ENCODE measurements at places on chromosomes 7 and 10. TPM values are rescaled to one million over a fixed set of nuclear protein-coding genes. Genes with fewer than 3 reads are reported as not detected.

- H3K27me3 ChIP-seq = no peaks in the 10 kb centered on the region
- H3K27ac ChIP-seq = no peak overlapping the region
- DNase-seq = no peak
- H3K36me3 ChIP-seq = no peaks in the 10 kb centered on the region
- peaks cover 12% of the 10 kb centered on the region for H3K4me1 ChIP-seq
- no peak overlapping the region for H3K4me3 ChIP-seq
Observed at GRCh38 chr7:17646253-17646956, 293.9 kb downstream of the SNX13 start.

DNA sequence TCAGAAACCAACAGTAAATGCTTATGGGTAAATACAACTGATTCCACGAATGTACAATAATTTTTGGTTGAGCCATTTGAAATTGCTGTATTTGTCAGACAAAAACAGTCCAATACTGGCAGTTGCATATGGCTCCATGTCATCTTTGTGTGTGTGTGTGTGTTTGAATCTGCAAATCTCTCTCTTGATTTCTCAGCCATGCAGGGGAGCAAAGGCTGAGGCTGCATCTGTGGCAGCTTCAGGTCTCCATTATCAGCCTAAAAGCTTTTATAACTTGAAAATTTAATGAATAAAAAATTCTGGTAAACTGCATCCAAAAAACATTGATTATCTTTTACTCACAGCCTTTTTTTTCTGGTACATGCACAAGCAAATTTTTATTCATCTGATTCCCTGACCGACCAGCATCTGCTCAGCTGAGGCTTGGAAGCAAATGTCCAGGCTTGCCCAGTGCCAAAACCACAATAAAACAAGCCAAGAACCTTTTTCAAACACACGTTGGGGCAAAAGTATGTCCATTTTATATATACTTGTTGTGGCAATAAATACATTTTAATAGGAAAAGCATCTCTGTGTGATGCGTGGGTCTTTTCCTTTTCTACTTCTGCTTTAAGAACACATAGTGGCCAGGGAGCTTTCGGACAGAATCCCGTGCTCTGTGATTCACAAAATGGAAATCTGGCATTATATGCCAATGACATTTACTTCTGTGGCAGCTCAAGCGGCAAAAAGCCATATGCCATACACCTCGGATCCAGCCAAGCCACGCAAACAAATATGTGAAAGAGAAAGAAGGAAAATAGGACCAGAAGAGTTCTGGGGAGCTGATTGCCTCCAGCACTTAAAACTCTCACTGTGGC is 275.6 kb upstream of the AOAH start:
- no peaks in the 10 kb centered on the region for H3K36me3 ChIP-seq
- H3K4me1 ChIP-seq = no peaks in the 10 kb centered on the region
- H3K27ac ChIP-seq = no peak overlapping the region
- no peak overlapping the region for H3K4me3 ChIP-seq

GRCh38 chr7:142443216-142444010 is 185.6 kb upstream of the PRSS58 start:
- no peaks in the 10 kb centered on the region for H3K27me3 ChIP-seq
- no peak overlapping the region for H3K4me3 ChIP-seq
- no peaks in the 10 kb centered on the region for H3K4me1 ChIP-seq
- H3K36me3 ChIP-seq = no peaks in the 10 kb centered on the region
- no peak overlapping the region for H3K27ac ChIP-seq
- DNase-seq = peak; percentile 16

- H3K4me3 ChIP-seq = peak overlapping the region; percentile 93
- H3K36me3 ChIP-seq = no peaks in the 10 kb centered on the region
- no peak for DNase-seq
- H3K27ac ChIP-seq = peak overlapping the region; percentile 96
- H3K4me1 ChIP-seq = peaks cover 55% of the 10 kb centered on the region
- H3K27me3 ChIP-seq = no peaks in the 10 kb centered on the region
Observed at GRCh38 chr7:42237811-42238541, 967 bp upstream of the GLI3 start.

GRCh38 chr10:86340991-86341260 is 25.7 kb downstream of the GRID1 start:
- H3K4me1 ChIP-seq = no peaks in the 10 kb centered on the region
- H3K36me3 ChIP-seq = no peaks in the 10 kb centered on the region
- H3K4me3 ChIP-seq = no peak overlapping the region
- no peaks in the 10 kb centered on the region for H3K27me3 ChIP-seq

The SORBS1 gene
- 116 TPM for total RNA-seq

The FAM25C gene
- total RNA-seq = not detected

The SUGCT gene
- 2.2 TPM for total RNA-seq

DNA sequence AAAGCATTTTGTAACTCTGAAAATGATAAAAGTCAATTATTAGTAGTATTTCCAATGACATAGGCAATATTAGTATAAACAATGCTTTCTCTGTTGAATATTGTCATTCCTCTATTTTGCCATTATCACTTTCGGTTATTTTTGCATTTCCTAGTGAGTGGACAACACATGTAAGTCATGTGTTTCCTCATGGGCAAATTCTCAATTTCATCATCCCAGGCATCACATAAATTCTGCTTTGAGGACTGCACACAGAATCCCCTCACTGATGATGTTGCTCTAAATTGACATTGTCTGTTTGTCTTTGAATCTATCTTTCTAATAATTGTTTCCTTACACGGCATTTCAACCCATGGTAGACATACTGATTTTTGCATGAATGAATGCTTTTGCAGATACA is 337.3 kb downstream of the GFRA1 start:
- no peaks in the 10 kb centered on the region for H3K36me3 ChIP-seq
- H3K27me3 ChIP-seq = no peaks in the 10 kb centered on the region
- H3K4me1 ChIP-seq = no peaks in the 10 kb centered on the region
- no peak for DNase-seq
- no peak overlapping the region for H3K27ac ChIP-seq

DNA sequence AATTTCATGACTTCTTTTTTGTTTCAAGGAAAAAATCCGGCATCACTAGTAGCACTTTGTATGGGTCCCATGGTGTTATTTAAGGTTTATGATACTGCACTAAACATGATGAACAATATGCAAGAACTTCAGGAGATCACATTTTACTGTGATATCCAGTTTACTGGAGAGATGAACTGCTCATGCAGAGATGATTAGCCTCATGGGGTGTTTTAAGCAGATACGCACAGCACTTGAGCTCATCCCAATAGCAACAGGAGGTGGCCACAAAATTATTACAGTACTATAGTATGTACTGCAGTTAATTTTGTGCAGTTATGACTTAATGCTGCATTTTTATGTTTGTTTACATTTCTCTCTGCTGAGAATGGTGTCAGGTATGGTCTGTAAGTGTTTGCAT is 303.7 kb upstream of the PCDH15 start:
- DNase-seq = no peak
- H3K27me3 ChIP-seq = no peaks in the 10 kb centered on the region
- no peak overlapping the region for H3K27ac ChIP-seq
- H3K4me1 ChIP-seq = no peaks in the 10 kb centered on the region
- no peak overlapping the region for H3K4me3 ChIP-seq
- no peaks in the 10 kb centered on the region for H3K36me3 ChIP-seq

- DNase-seq = no peak
- no peak overlapping the region for H3K27ac ChIP-seq
- peaks cover 14% of the 10 kb centered on the region for H3K4me1 ChIP-seq
- peak overlapping the region; percentile 26 for H3K4me3 ChIP-seq
- H3K27me3 ChIP-seq = peaks cover 3% of the 10 kb centered on the region
Observed at GRCh38 chr10:127737563-127738511, 852 bp downstream of the FOXI2 start.

DNA sequence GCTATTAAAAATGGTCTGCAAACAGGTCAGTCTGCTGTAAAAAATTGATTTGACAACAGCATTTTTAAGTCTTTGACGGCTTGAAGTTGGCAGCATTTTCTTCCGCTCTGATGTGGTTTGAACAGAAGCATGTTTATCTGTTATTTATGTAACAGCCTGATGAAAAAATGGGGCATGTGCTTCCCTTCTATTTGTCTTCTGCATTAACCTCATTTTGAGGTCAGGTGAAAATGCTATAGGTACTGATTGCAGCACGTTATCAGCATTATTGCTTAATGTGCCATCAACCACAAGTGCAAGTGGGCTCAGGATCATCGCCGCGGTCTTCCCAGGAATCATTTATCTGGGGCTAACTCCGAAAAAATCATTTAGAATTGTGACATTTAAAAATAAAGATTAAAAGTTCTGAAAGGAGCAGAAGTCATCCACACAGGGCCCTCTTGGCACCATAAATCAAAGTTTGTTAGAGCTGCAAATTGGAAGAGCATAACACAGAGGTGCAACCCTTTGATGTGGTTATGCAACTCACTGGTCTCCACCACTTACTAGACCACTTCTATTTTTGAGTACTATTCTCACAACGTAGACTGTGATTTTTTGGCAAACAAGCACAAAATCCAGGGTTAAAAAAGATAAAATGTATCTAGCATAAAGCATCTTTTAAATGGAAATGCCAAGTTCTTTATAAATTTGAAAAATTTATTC is 307.7 kb downstream of the MDFIC start:
- H3K27me3 ChIP-seq = no peaks in the 10 kb centered on the region
- no peaks in the 10 kb centered on the region for H3K36me3 ChIP-seq
- H3K4me3 ChIP-seq = no peak overlapping the region
- no peak for DNase-seq
- no peak overlapping the region for H3K27ac ChIP-seq

GRCh38 chr7:28062197-28062991 is 118.2 kb downstream of the JAZF1 start:
- peaks cover 28% of the 10 kb centered on the region for H3K4me1 ChIP-seq
- H3K27ac ChIP-seq = no peak overlapping the region
- no peak overlapping the region for H3K4me3 ChIP-seq
- H3K27me3 ChIP-seq = no peaks in the 10 kb centered on the region
- no peak for DNase-seq

- H3K27me3 ChIP-seq = no peaks in the 10 kb centered on the region
- H3K36me3 ChIP-seq = no peaks in the 10 kb centered on the region
- no peak for DNase-seq
- no peak overlapping the region for H3K27ac ChIP-seq
- H3K4me3 ChIP-seq = no peak overlapping the region
Observed at GRCh38 chr10:88289342-88289741, 293.8 kb downstream of the RNLS start.

The KLF14 gene
- total RNA-seq = not detected

The GPC2 gene
- 7.4 TPM for total RNA-seq

- no peaks in the 10 kb centered on the region for H3K36me3 ChIP-seq
- H3K4me1 ChIP-seq = no peaks in the 10 kb centered on the region
- DNase-seq = no peak
- no peak overlapping the region for H3K27ac ChIP-seq
- H3K4me3 ChIP-seq = no peak overlapping the region
Observed at GRCh38 chr7:78232806-78233205, 434.2 kb downstream of the PHTF2 start.

- no peak overlapping the region for H3K4me3 ChIP-seq
- H3K36me3 ChIP-seq = no peaks in the 10 kb centered on the region
- DNase-seq = no peak
- H3K27ac ChIP-seq = no peak overlapping the region
- H3K4me1 ChIP-seq = no peaks in the 10 kb centered on the region
Observed at GRCh38 chr7:84901366-84901765, 285.5 kb downstream of the SEMA3D start.

The VAX1 gene
- total RNA-seq = not detected

DNA sequence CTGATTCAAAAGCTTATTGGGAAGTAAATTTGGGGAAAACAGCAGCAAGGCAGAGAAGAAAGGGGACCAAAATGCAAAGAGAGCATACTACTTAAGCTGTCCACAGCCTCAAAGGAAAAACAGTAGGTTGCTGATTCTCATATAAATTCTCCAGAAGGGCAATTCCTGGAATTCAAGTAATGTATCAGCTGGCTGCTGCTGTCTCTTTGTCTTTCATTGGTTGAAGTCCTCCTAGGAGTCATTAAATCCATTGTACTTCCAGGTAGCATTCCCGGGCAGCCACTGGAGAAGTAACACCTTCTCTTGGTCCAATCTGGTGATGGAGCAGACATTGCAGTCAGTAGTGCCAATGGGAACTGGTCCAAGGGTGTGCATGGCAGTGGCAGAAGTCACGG is 22.7 kb downstream of the BET1 start:
- no peaks in the 10 kb centered on the region for H3K36me3 ChIP-seq
- no peak overlapping the region for H3K27ac ChIP-seq
- H3K27me3 ChIP-seq = no peaks in the 10 kb centered on the region
- DNase-seq = no peak
- H3K4me3 ChIP-seq = no peak overlapping the region
- H3K4me1 ChIP-seq = peaks cover 4% of the 10 kb centered on the region

DNA sequence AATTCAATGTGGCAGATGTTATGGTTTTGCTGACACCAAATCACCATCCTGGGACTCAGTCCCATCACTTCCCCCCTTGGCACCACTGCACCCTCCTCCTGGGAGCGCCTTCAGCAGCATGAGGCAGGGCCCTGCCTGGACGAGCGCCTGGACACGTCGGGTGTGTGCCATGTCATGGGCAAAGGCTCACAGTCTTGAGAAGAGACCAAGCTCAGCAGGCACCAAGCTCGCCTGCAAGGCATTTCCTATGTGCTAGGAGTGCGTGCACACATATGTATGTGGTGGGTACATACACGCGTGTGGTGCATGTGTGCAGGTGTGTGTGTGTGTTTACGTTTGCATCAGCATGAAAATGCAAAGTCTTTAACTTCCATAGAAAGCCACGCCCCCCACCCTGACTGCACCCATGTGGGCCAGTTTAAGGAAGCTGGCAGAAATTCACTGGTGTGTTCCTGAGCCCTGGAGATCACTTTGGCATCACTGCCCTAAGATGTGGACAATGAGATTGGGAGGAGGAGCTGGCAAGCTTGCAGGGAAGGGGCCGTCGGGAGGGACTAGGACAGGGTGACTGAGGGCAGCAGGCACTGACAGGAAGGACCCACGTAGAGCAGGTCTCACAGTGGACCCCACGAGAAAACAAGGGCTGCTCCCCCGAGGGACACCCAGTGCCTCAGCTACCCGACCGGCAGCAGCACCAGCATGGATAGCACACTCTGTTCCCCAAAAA is 169.9 kb upstream of the PPP2R2D start:
- H3K27me3 ChIP-seq = no peaks in the 10 kb centered on the region
- H3K36me3 ChIP-seq = no peaks in the 10 kb centered on the region
- peaks cover 8% of the 10 kb centered on the region for H3K4me1 ChIP-seq

The RBAK gene
- total RNA-seq = 9.3 TPM

DNA sequence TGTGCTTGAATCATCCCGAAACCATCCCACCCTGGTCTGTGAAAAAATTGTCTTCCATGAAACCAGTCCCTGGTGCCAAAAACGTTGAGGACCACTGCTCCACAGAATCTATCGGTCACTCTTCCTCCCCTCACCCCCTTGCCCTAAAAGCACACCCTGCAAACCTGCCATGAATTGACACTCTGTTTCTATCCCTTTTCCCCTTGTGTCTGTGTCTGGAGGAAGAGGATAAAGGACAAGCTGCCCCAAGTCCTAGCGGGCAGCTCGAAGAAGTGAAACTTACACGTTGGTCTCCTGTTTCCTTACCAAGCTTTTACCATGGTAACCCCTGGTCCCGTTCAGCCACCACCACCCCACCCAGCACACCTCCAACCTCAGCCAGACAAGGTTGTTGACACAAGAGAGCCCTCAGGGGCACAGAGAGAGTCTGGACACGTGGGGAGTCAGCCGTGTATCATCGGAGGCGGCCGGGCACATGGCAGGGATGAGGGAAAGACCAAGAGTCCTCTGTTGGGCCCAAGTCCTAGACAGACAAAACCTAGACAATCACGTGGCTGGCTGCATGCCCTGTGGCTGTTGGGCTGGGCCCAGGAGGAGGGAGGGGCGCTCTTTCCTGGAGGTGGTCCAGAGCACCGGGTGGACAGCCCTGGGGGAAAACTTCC is 784 bp upstream of the SERPINE1 start:
- DNase-seq = no peak
- H3K4me3 ChIP-seq = peak overlapping the region; percentile 45
- peaks cover 60% of the 10 kb centered on the region for H3K4me1 ChIP-seq
- peak overlapping the region; percentile 81 for H3K27ac ChIP-seq
- no peaks in the 10 kb centered on the region for H3K27me3 ChIP-seq

- H3K27ac ChIP-seq = no peak overlapping the region
- no peak overlapping the region for H3K4me3 ChIP-seq
- H3K27me3 ChIP-seq = no peaks in the 10 kb centered on the region
Observed at GRCh38 chr10:58955615-58956014, 220.8 kb upstream of the PHYHIPL start.
